Effector CD8-positive, alpha-beta T cell (primary cell): ENCODE measurements at places on chromosomes 7 and 10.

DNA sequence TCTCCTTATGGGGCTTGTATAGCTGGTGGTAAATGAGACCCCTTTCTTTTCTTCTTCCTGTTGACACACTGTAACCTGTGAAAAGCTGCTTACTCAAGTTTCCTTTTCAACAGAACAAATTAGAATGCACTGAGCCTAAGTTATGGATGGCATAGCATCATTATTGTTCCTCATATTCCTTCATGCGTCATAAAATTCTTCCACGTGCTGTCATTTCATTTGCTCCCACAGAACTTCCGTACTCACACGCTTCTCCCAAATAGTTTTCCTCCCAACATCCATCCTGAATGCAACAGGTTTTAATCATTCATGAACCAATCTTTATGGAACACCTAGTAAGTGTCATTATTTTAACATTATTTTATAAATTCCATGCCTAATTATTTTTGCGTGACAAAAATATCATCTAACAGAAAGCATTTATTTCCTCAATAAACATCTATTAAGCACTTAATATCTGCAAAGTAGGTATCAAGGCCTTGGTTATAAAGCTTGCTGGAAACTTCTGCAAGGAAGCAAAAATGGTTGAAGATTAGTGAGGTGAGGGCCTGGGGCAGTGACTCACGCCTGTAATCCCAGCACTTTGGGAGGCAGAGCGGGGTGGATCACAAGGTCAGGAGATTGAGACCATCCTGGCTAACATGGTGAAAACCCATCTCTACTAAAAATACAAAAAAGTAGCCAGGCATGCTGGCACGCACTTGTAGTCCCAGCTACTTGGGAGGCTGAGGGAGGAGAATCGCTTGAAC, 18.9 kb upstream of the SEPTIN7 start:
- no peak for DNase-seq

- DNase-seq = no peak
Measured at GRCh38 chr10:28774051-28774995, 97.0 kb downstream of the BAMBI start.

GRCh38 chr10:11329062-11329673, 282.3 kb downstream of the USP6NL start:
- DNase-seq = no peak

- no peak for DNase-seq
Measured at GRCh38 chr10:127798111-127798510, 61.1 kb downstream of the FOXI2 start.

- no peak for DNase-seq
Measured at GRCh38 chr7:77975672-77976480, 177.3 kb downstream of the PHTF2 start.

- no peak for DNase-seq
Measured at GRCh38 chr10:121131014-121131413, 279.9 kb downstream of the WDR11 start.

DNA sequence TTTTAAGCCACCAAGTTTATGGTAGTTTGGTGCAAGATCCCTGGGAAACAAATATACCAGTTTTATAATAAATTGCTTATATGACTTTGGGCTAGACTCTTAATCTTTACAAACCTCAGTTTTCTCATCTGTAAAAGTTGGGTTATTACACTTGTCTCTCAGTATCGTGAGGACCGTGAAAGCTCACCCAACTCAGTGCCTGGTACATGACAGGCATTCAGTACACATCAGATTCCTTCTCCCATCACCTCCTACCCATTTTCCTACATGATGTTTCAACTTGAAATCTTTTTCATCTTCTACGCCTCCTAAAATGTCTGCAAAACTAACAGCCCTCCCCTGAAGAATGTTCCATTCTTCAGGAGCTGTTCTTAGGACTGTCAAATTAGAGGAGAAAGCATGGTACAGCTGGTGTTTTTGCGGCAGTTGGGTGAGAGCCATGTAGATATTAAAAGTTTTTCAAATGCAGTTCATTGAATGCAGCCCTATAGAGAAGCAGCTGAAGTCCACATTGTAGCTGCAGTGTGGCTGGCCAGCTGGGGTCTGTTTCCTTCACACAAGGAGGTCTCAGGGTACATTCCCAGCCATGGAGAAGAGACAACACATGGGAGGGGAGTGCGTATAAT, 812.8 kb downstream of the LRMDA start:
- DNase-seq = no peak

- DNase-seq = no peak
Measured at GRCh38 chr10:4260483-4261124, 475.6 kb upstream of the KLF6 start.

DNA sequence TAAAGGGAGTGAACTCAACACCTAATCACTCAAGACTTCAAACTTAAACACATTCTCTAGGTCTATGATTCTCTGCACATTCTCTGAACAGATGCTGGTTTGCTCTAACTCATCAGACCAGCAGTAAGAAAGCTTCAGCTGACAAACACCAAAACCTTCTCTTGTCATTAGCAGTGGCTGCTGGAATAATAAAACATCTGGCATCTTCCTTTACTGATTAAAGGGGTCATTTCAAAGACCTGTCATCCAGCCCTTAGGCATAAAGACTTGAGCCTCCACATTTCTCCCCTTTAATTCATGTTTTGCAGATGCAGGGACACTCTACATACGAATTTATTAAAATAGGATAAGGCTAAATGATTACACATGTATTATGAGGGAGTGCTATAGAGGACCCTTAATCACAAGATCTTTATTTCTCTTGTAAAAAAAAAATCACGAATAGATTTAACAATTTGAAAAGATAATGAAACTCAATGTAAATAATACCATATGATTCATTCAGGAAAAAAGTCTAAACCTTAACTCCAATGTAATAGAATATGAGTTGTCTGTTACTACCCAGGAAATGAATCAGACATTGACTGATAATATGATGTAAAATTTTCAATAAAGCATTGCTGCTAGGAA, 152.4 kb upstream of the GNAI1 start:
- DNase-seq = no peak

GRCh38 chr10:33137356-33138005, 179.5 kb upstream of the ITGB1 start:
- DNase-seq = no peak

GRCh38 chr7:150829426-150829825, 22.9 kb upstream of the AOC1 start:
- no peak for DNase-seq

DNA sequence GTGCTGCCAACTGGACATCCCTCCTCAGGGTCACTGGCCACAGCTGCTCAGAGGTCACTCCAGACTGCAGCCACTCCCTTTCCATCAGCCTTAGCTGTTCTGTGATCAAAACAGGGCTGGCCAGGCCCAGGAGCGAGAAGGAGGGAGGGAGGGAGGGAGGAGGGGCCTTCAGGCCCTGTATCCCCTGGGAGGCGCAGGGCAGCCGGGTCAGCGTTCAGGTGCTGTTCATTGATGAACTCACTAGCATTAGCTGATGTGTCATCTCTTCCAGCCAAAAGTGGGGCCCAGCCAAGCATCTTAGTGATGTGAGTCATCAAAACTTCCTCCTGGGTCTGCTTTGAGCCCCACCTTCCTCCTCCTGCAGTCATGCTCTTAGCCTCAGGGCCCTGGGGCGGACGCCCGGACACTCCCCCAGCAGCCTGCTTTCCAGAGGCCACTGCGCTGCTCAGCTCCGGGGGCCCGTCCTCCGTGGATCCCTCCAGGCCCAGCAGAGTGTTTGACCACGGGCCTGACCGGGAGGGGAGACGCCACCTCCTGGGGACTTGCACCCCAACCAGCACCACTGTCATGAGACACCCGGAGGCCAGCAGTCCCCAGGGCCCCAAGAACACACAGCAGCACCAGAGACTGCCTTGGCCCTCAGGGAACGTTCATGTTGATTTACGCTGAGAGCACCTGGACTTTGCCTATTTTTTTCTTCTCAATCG, 149.2 kb downstream of the PRKAG2 start:
- no peak for DNase-seq

DNA sequence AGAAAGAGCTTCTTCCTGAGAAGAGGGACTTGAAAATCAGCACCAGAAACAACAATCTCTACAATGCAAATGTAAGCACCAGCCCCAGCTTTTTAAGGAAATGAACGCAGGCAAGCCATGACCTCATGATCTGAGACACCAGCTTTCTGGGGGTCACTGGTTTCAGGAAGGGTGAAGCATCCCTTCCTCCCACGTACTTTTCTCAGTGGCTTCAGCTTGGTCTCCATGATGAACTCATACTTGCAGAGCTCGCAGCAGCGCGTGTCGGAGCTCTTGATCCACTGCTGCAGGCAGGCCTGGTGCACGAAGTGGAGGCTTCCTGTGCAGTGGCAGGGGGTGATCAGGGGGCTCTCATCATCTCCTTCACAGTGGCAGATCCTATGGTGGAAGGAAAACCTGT, 87.0 kb downstream of the ALOX5 start:
- DNase-seq = no peak

DNA sequence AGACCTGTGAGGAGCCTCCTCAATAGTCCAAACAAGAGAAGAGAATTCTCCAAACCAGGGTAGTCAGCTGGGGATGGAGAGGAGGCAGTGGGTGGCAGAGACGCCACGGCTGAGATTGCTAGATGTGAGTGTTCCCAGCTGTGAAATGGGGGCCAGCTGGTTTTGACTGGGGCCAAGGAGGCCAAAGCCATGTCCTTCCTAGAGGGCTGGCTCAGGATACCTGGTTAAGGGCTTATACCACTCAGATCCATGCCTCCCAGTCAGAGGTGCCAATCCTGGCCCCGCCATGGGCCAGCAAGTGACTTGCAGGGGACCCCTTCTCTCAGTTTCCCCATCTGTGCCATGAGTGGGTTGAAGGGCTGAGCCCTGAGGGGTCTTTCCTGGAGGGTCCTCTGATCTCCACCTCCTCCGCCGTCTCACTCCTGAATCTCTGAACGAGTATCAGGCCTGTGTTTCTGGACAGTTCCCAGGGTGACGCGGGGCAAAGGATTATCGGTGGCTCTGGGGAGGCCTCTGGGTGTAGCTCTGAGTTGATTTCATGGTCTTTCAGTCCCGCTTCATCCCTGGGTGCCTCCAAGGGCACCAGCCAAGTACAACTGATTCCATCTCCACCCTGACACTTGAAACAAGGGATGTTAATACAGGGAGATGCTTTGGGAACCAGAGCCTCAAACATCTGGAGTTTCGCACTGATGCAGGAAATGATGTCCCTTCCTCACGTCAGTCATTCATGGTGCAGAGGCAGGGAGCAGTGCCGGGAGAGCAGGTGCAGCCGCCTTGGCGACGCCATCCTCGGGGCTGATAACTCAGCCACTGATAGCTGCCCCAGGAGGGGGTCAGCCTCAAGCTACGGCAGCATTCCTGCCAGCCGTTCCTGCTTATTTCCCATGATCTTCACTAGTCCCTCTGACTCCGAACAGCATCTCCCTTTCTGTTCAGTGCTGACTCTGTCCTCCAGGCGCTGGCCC, 126.7 kb downstream of the RGS10 start:
- no peak for DNase-seq

DNA sequence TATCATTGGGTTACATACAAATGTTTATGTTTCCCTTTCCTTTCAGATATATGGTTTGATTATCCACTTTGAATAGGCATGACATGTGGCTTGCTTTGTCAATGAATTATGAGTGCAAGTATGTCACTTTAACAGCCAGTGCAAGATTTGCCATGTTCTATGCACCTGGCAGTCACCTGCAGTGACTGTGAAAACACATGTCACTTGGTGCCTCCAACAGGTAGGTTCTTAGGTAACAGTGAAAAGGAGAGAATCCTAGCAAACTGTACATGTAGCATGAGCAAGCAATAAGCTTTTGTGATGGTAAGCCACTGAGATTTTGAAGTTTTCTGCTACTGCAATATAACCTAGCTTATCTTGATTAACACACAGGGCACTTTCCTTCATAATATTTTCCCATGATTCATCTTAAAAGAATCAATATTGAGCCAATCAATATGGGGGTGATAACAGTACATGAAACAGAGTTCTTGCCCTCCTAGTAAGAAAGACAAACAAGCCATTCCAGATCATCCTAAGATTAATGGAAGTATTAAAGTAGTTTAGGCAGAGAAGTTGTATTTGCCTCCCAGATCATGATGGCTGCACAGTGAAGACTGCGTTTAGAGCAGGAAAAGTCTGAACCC, 7.9 kb upstream of the RALA start:
- DNase-seq = no peak

GRCh38 chr7:98276241-98276761, 5.2 kb upstream of the BRI3 start:
- DNase-seq = no peak

DNA sequence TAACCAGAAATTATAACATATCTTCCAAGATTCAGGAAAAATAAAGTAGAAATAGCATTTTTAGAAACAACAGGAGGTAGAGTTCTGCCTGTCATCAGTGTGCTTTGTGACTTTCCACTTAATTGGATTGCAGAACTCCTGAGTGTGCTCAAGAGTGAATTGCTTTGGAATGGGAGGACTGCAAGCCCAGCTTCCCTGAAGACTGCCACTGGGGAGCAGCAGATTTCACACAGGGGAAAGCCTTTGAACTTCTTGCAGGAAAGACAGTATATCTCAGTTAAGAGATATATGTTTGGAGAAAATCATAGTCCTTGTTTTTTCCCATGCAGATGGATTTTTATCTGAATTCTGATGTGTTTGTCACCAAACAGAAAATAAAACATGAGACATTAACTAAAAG, 124.5 kb downstream of the TMEM168 start:
- DNase-seq = no peak

- DNase-seq = no peak
Measured at GRCh38 chr7:127771707-127772106, 119.7 kb downstream of the SND1 start.

- no peak for DNase-seq
Measured at GRCh38 chr7:1992554-1992953, 240.2 kb downstream of the MAD1L1 start.

GRCh38 chr10:110527731-110528171, 30.0 kb downstream of the DUSP5 start:
- DNase-seq = no peak

GRCh38 chr7:36338256-36338655, 51.4 kb upstream of the ANLN start:
- no peak for DNase-seq

DNA sequence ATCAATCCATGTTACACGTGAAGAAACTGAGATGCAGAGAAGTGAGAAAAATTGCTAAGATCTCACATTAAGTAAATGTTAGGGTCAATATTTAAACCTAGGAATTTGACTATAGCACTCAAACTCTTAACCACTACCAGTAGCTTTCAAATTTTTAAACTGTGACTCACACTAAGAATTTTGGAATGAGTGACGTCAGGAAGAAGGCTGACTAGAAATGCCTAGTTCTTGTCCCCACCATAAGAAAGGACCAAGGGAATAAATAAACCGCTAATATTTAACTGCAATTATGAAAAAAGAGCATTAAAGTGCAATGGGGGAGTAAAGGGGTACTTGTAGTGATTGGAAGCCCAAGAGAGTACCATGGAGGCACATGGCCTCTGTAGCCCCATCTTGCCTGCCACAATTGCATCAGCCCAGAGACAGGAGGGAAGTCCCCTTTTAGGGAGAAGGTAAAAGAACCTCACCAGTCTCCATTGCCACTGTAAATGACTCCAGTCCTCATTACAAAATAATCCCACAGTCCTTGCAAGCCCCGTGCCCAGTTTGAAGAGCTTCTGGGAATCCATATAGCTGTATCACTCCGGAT, 3.5 kb upstream of the AKR1B1 start:
- DNase-seq = no peak
